Hair follicular keratinocyte (primary cell): ENCODE measurements at places on chromosomes 5 and 9. TPM values are rescaled to one million over a fixed set of nuclear protein-coding genes. Genes with fewer than 3 reads are reported as not detected.

Gene SPDL1
- 14.3 and 49.8 TPM in 2 replicates for total RNA-seq

Gene WDR31
- total RNA-seq = 0.27 and 0.86 TPM in 2 replicates

Gene PCDHA10
- not detected in 2 replicates for total RNA-seq

Gene QRFP
- not detected in 2 replicates for total RNA-seq

Gene PRKACG
- not detected in 2 replicates for total RNA-seq

Gene IER5L
- total RNA-seq = 30.1 and 45.1 TPM in 2 replicates

Gene C9orf153
- total RNA-seq = not detected in 2 replicates

Gene MOB3B
- 12.5 and 14.0 TPM in 2 replicates for total RNA-seq

Gene SH2D3C
- 0.15 and 0.23 TPM in 2 replicates for total RNA-seq

Gene PHYHD1
- 3.2 and 7.5 TPM in 2 replicates for total RNA-seq

Gene TLR4
- not detected in 2 replicates for total RNA-seq

Gene CNTNAP3B
- 1.4 and 3.5 TPM in 2 replicates for total RNA-seq

Gene SLC36A3
- not detected in 2 replicates for total RNA-seq

Gene GAPT
- total RNA-seq = not detected in 2 replicates

Gene PCDHB15
- total RNA-seq = 0.04 and 0.08 TPM in 2 replicates

Gene SLC4A9
- total RNA-seq = not detected in 2 replicates

Gene SPINK6
- total RNA-seq = 10.3 and 28.1 TPM in 2 replicates

Gene SEC61B
- 189 and 240 TPM in 2 replicates for total RNA-seq

Gene DBH
- not detected in 2 replicates for total RNA-seq

Gene ARID3C
- 0.31 TPM in 1 of 2 replicates, not detected in the other for total RNA-seq

Gene ABO
- total RNA-seq = not detected in 2 replicates

Gene COL5A1
- 10.5 and 10.9 TPM in 2 replicates for total RNA-seq

Gene HMCN2
- not detected in 2 replicates for total RNA-seq

Gene OLFML2A
- under 0.01 and 0.11 TPM in 2 replicates for total RNA-seq

Gene EIF4EBP3
- 6.4 and 7.2 TPM in 2 replicates for total RNA-seq

Gene ACOT12
- not detected in 2 replicates for total RNA-seq

Gene SHISAL2B
- total RNA-seq = not detected in 2 replicates

Gene TMEM232
- total RNA-seq = 0.08 TPM in 1 of 2 replicates, not detected in the other

Gene FRMD3
- under 0.01 and 0.23 TPM in 2 replicates for total RNA-seq

Gene ECM2
- total RNA-seq = 0.62 and 0.84 TPM in 2 replicates

Gene EPB41L4B
- total RNA-seq = 5.6 and 5.9 TPM in 2 replicates

Gene IL5
- not detected in 2 replicates for total RNA-seq

Gene TSSK1B
- 0.04 and 0.08 TPM in 2 replicates for total RNA-seq

Gene RAD23B
- total RNA-seq = 59.7 and 87.7 TPM in 2 replicates

Gene TLN1
- total RNA-seq = 141 and 149 TPM in 2 replicates

Gene EGFLAM
- total RNA-seq = 0.31 and 1.1 TPM in 2 replicates

Gene MTREX
- total RNA-seq = 82.2 and 84.2 TPM in 2 replicates
